NCI-H1417 treated with DMSO at 0.1 percent for 48 hours (cell line): ENCODE measurements at places on chromosomes 12 and 14.

DNA sequence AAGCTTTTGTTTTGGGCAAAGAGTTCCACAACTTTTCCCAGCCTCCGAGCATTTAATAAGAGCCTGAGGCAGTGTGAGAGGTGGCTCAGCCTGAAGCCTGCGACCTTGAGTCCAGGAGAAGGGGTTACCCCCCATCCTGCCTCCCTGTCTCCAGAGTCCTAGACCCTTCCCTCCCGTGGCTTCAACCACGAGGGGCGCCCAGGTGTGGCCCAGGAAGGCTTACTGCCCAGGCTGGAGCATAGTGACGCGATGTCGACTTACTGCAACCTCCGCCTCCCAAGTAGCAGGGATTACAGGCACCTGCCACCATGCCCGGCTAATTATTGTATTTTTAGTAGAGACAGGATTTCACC lies 641 bp downstream of the LRRC43 start:
- DNase-seq: no peak

DNA sequence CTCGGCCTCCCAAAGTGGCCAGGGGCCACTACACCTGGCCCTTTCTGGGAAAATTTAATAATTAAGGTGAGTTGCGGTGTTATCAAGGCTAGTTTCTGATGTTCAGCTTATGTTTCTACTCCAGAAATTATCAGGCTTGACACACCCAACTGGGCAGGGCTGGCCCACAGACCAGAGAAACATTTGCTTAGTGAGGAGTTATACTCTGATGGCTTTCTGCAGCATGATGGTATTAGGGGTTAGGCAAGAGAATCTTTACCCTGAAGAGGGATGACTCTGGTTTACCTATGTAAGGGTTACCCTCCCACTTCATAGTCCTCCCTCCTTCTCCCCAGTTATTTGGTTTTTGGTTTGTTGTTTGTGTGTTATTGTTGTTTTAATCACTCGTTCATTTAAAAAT lies 24.5 kb upstream of the HECTD1 start:
- no peak for DNase-seq

DNA sequence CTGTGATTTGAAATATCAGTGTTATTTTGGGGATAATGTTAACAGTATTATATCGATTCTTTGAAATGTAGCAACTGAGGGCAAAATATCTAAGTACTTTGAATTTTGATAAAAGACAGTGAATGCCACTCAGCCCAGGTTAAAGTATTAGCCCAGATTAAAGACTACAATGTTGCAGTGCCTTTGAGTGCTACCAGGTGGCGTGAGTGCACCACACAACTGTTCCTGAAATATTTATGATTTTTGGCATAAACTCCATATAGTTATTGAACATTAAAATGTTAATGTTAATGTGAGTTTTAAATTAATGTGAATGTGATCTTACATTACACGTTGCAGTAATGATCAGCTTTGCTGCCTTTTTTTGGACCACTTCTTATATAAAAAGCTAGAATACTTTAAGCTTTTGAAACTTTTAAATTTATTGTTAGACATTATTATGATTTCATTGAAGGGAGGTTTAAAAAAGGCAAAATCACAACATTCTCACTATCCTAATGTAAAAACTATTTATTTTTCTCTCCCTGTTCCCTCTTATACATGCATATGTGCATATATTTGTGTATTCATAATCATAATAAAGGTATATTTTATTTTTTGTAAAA lies 22.5 kb downstream of the MRPS35 start:
- DNase-seq: no peak

- no peak for DNase-seq
Measured at GRCh38 chr14:81797315-81797714, 263.7 kb upstream of the SEL1L start.

- DNase-seq: no peak
Measured at GRCh38 chr12:76571256-76571655, 11.7 kb upstream of the OSBPL8 start.

- DNase-seq: no peak
Measured at GRCh38 chr12:32788405-32788804, 32.7 kb upstream of the YARS2 start.

DNA sequence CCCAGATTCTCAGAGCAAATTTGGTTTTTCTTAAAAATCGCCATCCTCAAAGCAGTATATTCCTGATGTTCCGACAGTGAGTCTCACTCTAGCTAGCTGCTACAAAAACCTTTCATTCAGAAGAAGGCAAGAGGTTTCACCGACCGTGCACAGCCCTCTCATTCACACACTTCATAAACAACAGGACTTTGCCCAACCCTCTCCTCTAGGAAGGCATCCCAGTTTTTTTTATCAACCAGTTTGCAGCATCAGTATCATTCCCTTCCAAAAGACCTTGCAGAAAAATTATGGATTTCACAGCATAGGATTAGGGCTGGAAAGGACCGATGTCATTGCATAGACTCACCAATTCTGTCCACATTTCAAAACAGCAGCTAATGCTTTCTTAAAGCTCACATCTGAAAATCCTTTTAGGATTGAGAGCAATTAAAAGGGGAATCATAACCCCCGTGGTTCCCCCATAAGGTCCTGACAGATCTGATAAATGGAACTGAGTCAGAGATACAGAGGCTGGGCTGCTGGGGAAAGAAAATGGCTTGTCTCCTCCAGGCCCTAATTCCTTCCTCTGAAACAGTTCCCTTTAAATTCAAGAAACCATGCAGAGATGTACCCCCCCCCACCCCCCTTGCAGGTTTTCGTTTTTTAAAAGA lies 597 bp downstream of the SVOP start:
- DNase-seq: peak; percentile 8

DNA sequence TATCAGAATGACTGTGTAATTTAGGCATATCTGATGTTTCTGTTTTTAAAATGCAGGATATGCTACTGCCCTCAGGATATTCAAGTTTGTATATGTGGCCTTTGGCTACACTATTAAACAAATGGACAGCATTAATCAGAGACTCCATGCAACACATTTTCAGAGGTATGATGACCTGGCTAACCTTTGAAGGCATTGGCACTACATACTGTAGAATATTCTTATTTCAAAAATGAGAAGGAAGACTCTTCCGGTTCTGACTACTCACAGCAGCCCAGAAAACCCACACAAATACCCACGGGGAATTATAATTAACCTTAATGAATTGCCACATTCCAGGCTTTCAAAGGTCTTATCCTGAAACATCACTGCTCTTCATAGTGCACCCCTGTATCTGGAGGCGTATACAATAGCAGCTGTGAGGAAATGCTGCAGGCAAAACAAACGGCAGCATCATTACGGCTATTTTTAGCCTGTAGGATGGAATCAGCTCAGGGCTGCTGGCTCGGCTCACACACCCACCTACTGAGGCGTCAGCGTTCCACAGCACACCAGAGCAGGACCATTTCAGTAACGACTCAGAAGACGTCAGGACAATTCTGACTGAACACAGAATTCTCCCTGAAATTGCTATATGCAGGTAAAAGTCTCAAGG lies 648.5 kb downstream of the RPS29 start:
- DNase-seq: no peak

- DNase-seq: peak; percentile 63
Measured at GRCh38 chr12:40693207-40693821, 1.1 kb downstream of the CNTN1 start.

- DNase-seq: no peak
Measured at GRCh38 chr12:80556566-80556965, 112.5 kb downstream of the PTPRQ start.

GRCh38 chr12:106841510-106842302 lies 67.2 kb downstream of the RIC8B start:
- no peak for DNase-seq

GRCh38 chr14:75016815-75017214 lies 14.1 kb downstream of the EIF2B2 start:
- no peak for DNase-seq

DNA sequence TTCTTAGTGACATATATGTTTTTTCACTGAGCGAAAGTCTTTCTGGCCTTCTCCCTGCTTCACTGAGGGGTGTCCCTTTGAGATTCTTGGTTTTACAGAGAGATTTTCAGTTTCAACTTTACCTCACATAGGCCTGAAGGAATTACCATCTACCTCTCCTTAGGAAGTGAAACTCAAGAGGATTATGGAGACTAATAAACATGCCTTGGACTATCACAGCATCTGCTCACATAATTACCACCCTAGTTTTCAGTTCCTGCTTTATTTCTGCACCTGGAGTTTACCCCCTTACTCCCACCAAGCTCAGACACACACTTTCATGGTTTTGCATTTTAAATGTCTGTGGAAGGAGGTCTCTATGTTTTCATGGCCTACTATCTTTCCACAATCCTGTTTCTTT lies 118.3 kb upstream of the SCAF11 start:
- DNase-seq: no peak

DNA sequence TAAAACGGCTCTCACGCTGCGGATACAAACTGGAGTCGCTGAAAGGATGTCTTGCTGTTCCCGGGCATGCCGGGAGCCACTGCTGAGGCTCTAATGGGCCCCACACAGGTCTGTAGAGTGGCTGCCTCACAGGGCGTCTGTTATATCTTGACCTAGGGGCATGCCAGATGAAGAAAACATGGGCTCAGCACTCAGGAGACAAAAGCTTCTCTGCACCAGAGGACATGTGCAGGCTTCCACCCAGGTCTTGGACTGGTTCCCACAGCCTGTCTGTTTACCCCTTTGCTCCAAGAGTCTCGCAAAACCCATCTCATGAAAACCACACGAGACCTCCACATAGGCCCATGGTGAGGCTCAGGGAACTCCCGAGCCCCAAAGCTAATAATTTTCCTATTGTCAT lies 134.2 kb downstream of the RPS29 start:
- DNase-seq: no peak

- no peak for DNase-seq
Measured at GRCh38 chr12:119758722-119759121, 90.8 kb downstream of the PRKAB1 start.

DNA sequence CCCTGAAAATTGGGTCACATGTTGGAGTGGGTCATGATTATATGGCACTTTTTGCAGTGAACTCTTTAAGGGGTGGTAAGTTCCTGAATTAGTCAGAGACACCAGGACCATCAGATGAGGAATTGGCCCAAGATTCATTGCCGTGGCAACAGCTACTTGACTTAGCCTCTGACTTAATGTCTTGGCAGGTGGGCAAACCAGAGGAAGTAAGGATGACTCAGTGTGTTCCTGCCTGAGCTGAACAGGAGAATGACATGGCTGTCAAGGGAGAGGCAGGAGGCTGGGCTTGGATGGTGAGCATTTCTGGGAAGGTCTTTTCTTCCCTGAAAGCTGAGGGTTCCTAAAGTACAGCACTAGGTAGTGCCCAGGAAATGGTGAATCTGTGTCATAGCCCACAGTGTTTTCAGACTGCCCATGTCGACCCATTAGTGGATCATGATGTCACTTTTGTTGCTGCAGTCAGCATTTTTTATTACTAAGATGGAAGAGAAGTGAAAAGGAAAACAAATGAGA lies 170.1 kb upstream of the PWP1 start:
- no peak for DNase-seq

- DNase-seq: peak; percentile 52
Measured at GRCh38 chr14:58677517-58677916, 39.8 kb downstream of the DACT1 start.

- DNase-seq: no peak
Measured at GRCh38 chr12:123943816-123944215, 28.8 kb downstream of the CCDC92 start.

DNA sequence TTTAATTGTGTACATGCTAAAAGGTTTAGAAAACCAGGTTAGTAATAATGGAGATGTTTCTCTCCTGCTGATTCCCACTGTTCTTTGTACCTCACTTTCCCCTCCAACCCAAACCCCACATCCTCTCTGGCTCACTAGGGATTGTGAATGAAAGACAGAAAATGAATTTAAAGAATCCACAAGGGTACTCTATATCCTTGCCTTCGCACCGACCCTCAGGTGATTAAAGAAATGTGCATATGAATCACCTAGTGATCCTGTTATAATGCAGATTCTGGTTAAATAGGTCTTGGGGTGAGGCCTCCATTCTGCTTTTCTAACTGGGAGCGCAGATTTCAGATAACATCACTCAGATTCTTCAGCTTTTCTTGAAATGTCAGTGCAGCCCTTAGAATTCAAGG lies 84.3 kb upstream of the OTX2 start:
- DNase-seq: no peak

DNA sequence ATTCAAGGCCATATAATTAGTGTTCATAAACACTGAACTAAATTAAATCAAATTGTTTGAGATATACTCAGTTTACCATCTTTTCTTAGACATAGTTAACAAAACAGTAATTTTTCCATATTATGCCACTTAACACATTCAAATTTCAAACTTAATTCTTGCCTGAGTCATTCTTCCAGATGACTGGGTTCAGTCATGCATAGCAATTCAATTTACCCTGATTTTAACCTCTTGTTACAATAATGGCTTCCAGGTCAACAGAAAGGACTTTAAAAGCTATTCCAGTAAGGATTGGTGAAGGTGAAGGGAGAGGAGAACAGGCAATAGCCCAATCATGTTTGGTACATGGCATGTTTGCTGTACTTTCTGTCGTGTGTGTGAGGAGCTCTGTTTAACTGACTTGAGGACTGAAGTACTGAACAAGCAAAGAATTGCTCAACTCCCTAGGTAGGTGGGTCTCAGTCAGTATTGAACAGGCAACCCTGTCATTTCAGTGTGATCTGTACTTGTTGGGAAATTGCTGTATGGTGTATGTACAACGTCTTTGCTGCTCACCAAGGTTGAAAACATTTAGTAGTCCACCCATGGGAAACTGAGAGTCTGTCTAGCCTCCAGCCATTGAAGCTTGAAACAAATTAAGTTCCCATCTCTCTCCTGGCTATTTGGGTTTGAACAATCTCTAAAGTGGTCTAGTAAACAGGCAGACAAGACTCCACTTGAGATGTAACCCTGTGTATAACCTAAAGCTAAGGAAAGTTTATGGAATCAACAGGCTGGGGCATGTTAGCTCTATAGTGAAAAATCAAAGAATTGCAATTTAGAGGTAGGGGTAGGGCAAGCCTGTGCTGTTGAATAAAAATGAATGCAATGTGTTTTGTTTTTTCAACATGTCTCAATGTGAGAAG lies 327.2 kb downstream of the BTG1 start:
- DNase-seq: no peak

DNA sequence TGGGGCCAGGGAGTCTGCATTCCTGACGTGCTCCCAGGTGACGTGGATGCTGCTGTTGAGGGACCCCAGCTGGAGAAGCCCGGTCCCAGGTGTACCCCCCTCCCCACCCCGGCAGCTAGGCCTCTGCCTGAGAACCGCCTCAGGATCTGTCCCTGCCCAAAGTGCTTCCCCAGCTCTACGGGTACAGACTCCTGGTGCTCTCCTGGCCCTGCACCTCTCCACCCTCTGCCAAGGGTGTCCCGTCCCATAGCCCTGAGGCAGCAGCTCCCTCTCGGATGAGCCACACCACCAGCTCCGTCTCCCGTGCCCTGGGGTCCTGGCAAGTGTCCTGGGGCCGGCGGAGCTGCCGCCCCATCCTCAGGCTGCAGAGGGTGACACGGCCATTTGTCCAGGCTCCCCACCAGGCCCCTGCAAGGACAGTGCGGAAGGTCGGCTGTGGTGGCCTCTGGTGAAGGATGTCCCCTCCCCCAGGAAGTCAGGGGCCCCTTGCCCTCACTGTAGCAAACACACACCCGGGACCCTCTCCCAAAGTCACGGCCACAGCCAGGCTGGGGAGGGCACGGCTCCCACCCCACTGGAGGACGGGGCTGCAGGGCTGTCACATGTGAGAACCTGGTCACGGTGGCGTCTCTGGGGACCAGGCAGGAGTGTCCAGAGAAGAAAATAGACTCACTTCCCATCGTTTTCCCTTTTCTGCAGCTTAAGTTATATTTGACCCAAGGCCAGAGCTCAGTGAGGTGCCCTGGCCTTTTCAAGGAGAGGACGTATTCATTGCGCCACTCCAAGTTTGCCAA lies 74.4 kb upstream of the FBRSL1 start:
- DNase-seq: no peak
